A172 (cell line): ENCODE measurements at places on chromosomes 3 and 15. TPM values are rescaled to one million over a fixed set of nuclear protein-coding genes. Genes with fewer than 3 reads are reported as not detected.

Gene MUC4
- total RNA-seq, result not detected in 2 replicates

Gene ITGB5
- total RNA-seq, result 118 and 146 TPM in 2 replicates

DNA sequence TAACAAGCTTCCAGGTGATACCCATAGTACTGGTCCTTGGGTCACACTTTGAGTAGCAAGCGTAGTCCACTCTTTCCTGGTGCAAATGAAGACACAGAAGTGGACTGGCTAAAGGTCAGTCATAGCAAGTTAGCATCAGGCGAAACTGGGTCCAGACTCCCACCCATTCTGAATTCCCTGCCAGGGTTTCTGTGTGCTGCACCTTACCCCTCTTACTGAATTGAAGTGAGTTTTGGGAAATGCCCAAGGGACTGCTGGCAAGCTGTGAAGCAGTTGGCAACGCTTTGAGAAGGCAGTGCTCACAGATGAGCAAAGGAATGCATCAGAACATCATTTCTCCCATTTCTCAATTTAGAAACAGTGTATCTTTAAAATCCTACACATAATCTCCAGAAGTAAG lies 1.8 kb upstream of the LSG1 start:
- no peak for DNase-seq

DNA sequence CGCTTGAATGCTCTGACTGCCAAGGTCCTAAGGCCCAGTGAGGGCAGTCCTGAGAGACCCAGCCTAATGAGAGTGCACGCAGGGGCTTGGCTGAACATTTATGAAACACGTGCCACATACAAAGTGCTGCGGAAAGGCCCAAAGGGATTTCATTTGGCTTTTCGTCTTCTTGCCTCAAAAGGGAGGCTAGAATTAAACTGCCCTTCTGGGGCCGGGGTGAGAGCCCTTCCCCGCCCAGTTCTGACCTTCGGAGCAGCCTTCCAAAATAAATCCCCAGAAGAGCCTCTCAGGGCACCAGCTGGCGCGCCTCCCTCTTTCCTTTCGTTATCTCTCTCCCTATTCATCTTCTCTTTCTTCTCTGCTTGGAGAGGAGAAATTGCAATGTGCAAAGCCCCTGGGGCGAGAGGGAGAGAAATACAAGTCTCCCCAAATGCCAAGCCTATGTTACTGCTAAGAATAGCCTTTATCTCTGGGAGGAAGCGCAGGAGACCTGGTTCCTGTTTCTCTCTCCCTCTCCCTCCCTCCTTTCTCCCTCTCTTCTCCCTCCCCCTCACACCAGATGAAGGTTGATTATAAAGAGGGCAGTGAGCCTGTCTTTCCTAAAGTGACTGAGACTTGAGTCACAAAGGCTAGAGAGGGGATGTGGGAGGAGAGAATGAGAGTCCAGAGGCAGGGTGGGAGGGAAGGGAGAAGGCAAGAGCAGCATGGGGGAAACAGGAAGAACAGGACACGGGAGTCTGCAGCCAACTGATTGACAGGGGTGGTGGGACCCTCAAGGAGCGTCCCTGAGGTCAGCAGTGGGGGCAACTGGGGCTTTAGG lies 36.7 kb upstream of the NDUFB4 start:
- DNase-seq, result peak; percentile 85

GRCh38 chr3:149270180-149270579 lies 48.6 kb upstream of the CP start:
- DNase-seq, result no peak

DNA sequence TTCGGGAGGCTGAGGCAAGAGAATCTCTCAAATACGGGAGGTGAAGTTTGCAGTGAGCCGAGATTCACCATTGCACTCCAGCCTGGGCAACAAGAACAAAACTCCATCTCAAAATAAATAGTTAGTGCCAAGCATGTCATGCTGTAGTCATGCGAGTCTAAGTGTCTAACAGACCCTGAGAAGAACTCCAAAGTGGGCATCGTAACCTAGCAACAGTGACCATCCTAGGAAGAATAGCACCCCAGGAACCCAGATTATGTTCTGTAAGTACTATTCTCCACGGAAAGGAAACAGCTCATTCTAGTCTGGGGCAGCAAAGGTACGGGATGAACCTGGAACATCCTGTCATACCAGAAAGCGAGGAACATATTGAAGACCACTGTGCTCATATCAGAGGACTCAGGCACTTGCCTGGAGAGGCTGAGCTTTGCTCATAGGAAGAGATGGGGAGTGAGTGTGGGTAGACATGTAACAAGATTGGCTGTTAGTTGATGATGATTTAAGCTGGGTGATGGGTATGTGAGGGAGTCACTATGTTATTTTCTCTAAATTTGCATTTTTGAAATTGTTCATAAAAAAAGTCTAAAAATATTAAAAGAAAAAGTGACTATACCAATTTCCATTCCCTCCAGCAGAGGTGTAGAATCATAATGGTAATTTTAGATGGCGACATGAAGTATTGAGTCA lies 31.7 kb downstream of the BCL2L10 start:
- no peak for DNase-seq

DNA sequence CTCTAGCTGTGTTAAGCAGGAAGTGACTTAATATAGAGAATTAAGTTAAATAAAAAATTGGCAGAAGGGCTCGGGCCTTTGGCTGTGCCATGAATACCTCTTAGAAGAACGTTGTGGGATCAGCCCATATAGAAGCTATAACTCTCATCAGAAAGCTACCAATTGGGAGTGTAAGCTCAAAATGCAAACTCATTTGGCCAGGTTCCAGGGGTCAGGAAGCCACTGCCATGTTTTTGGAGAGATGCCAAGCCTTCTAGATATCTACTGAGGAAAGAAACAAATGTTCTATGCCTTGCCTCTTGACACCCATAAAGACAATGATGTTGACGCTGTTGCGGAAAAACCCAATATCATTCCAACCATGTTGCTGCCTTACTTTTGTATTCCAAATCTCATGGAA lies 475.2 kb upstream of the TGFBR2 start:
- no peak for DNase-seq

DNA sequence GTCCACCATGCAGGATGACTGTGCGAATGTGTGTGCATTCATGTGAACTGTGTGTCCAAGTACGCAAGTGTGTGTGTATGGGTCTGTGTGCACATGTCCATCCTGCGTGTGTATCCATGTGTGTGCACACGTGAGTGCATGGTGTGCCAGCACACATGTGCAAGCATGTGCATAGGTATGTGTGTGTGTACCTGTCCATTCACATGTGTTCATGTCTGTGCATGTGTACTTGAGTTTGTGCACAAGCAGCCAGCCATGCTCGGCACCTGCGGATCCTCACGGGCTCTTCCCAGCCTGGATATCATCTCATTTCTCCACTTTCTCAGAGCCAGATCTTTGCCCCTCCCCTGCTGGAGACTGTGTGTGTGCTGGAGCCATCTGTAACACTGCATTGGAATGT lies 18.7 kb upstream of the PLXNA1 start:
- DNase-seq, result no peak
